ENCODE measurements at places on chromosomes 4 and X.

GRCh38 chr4:145716200-145716599 lies 36.3 kb downstream of the C4orf51 start:
- peak; percentile 54 for DNase-seq

DNA sequence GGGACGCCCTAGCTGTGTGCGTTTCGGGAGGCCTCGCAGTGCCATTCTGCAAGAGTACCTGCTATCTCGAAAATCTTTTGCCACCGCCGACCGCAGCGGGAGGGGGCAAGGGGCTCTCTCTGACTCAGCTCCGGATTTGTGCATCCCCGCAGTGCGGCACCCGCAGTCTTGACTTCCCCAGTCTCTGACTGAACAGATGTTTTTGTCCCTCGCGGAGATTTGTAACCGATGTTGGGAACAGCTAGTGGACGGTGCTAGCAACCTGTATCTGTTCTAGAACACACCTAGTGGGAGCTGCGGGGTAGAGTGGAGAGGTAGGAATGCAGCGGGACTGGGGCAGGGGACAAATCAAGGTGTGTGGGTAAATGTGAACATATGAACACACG lies 17.2 kb downstream of the NKX6-1 start:
- DNase-seq = no peak

- DNase-seq = no peak
Observed at GRCh38 chr4:74466242-74466641, 21.3 kb downstream of the AREG start.

- DNase-seq = peak; percentile 60
Observed at GRCh38 chrX:143873343-143873742, 10.5 kb upstream of the UBE2NL start.

GRCh38 chr4:36394352-36394903 lies 113.0 kb downstream of the DTHD1 start:
- DNase-seq = peak; percentile 55
